ENCODE measurements at places on chromosomes 1 and 21.

DNA sequence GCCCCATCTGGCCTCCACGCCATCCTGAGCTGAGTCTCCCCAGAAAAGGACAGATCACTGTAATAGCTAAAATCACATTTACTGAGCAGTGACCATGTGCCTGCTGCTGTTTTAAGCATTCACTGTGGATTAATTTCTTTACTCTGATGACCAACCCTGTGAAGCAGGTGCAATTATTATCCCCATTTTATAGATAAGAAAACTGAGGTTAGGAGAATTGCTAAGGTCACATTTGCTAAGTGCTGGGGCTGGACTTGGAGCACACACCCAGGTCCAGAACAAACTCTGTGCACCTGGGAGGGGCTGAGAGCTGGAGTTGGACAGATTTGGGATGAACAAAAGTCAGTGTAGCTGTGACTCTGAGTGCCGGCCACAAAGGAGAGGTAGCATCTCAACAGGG lies 58.0 kb downstream of the SDC3 start:
- no peak for DNase-seq

- no peak for DNase-seq
These were observed 23.8 kb downstream of the SLC27A3 start for GRCh38 chr1:153799016-153799415.

- DNase-seq: no peak
These were observed 36.6 kb upstream of the NHLH2 start for GRCh38 chr1:115877511-115877910.

- DNase-seq: no peak
These were observed 104.6 kb downstream of the CACNA1E start for GRCh38 chr1:181587870-181588438.

GRCh38 chr1:205961991-205962820 lies 18.9 kb upstream of the SLC26A9 start:
- DNase-seq: no peak

GRCh38 chr1:54045496-54045895 lies 7.5 kb downstream of the TMEM59 start:
- no peak for DNase-seq

DNA sequence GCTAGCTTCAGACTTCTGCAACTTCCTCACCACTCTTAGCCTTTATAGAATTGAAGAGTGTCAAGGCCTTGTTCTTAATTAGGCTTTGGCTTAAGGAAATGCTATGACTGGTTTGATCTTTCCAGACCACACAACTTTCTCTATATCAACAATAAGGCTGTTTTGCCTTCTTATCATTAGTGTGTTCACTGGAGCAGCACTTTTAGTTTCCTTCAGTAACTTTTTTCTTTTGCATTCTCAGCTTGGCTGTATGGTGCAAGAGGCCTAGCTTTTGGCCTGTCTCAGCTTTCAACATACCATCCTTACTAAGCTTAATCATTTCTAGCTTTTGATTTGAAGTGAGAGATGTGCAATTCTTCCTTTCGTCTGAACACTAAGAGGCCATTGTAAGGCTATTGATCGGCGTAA lies 8.6 kb downstream of the PRKACB start:
- no peak for DNase-seq

DNA sequence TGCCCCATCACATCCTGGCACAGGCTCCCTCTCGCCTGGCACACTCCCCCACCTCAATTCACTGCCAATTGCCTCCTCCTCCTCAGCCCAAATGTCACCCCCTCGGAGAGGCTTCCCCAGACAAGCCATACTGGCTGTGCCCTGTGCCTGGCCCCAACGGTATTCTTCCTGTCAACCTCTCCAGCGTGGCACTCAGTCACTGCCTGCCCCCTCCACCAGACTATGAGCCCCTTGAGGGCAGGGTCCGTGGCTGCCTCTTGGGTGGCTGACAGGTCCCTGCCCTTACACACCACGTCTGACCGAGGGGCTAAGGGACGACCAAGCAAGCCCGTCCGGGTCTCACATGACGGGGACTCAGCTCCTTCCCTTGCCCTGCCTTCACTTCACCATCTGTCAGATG lies 74.9 kb downstream of the MRPL37 start:
- DNase-seq: no peak

DNA sequence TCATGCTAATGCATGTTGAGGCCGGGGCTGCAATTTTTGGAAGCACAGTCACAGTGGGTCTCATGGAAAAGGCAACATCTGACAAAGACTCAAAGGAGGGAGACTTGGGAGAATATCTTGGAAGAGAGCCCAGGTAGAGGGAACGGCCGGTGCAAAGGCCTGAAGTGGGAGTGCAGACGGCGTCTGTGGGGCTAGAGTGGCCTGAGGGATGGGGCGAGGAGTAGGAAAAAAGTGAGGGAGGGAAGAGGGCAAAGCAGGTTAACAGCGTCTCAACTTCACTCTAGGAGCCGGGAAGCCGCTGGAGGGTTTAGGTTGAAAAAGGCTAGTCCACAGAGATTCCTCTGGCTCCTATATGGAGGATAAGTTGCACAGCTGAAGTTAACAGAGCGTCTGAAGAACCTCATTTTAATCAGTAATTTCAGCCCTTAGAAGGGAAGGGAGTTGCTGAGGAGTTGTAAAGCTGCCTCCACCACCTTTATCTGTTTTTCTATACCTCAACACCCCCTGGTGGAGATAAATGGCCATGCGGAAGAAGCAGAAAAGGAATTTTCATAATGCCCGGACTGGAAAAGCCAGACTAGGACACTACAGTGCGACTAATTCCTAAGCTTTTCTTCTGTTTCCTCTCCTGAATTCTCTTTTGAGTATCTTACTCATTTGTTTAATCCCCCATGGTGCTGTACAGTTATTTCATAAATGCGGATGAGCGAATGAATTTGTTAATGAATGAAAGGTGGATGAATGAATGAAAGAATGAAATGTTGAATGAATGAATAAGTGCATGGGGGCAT lies 78.7 kb upstream of the ZNF281 start:
- peak; percentile 70 for DNase-seq

All from fibroblast of skin of left quadriceps (primary cell).